Fibroblast of skin of left biceps (primary cell): ENCODE measurements at places on chromosomes 12 and 14.

- DNase-seq: no peak
Measured at GRCh38 chr12:116490471-116490870, 68.7 kb upstream of the MAP1LC3B2 start.

GRCh38 chr14:21262410-21262809 is 6.8 kb downstream of the HNRNPC start:
- DNase-seq: no peak

DNA sequence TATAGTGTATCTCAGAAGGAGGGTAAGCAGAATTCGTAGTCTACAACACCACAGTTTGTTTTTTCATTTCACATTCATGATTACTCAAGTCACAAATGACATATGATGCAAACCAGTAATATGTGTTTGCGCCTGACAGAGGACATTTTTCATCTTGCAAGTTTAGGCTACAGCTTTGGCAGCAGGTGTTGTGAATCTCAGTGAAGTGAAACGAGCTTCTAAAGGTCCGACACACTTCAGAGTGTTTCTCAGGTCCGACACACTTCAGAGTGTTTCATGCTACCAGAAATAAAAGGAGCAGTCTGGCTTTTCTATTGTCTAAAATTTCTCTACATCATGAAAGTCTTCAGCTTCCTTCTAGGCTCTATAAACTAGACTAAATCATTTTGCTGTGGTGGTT is 22.7 kb downstream of the CLEC14A start:
- DNase-seq: no peak

DNA sequence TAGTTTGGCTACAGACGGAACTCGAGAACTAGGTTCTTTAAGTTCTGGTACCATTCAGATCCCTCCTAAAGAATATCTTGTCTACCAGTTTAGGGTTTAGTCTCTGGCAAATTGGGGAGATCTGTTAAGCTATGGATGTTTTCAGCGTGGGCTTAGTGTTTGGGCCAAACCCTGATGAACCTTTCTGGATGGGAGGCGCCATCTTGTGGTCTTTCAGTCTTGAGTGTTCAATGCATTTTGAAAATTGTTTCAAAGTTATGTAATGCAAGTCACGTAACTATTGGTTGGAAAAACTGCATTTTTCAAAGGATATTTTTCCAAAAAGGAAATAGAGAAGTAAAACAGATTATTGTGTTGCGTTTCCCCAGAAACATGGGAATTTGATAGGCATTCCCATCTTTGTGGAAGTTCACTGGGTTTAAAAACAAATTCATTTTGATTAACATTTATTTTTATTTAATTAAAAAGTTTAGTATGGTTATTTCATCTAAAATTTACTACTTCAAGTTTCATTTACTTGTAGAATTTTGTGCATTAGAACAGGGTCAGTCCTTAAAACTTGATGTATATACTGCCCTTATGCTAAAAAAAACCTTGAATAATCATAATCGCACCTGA is 169.0 kb downstream of the PRIMA1 start:
- DNase-seq: peak; percentile 14

- peak; percentile 25 for DNase-seq
Measured at GRCh38 chr14:23478109-23478759, 8.7 kb downstream of the NGDN start.

DNA sequence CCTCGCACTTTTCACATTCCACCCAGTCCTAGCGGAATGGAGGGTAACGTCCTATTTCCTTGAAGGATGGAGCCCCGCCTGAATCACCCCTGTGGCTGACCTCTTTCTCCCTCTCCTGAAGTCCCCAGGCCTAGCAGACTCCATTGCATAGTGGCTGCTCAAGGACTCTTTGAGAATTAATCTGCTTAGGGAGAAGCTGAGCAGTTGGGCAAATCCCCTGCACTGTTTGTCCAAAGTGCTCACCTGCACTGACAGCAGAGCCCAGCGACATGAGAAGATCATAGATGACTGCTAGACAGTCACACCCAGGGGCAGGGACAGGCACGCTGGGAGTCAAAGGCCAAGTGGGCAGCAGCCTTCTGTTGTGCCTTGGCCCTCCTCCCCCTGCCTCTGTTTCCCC is 37.7 kb upstream of the DICER1 start:
- DNase-seq: no peak

GRCh38 chr12:18483698-18484325 is 222.5 kb downstream of the PIK3C2G start:
- no peak for DNase-seq

GRCh38 chr12:98645572-98646067 is 530 bp downstream of the APAF1 start:
- no peak for DNase-seq

GRCh38 chr12:53044052-53044581 is 5.7 kb upstream of the TNS2 start:
- DNase-seq: no peak

GRCh38 chr14:68279437-68279720 is 459.8 kb downstream of the RAD51B start:
- no peak for DNase-seq

DNA sequence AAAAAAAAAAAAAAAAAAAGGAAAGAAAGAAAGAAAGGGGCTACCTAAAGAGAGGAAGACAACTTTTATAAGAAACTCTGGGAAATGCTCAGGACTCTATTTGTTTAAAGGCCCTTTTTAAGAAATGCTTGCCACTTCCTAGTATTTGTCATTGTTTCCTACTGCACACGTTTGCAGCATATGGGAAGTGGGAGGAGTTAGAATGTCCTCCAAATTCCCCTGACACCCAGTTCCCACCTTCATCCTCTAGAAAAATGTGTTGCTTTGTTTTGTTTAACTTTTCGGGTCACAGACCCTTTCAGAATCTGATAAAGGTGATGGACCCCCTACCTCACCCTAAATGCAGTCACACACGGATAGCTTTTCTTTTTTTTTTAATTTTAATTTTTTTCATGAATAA is 40.8 kb downstream of the NINJ2 start:
- DNase-seq: no peak

GRCh38 chr14:22532345-22533056 is 56.5 kb downstream of the DAD1 start:
- DNase-seq: peak; percentile 37

GRCh38 chr12:131764738-131765137 is 53.8 kb downstream of the SFSWAP start:
- no peak for DNase-seq

DNA sequence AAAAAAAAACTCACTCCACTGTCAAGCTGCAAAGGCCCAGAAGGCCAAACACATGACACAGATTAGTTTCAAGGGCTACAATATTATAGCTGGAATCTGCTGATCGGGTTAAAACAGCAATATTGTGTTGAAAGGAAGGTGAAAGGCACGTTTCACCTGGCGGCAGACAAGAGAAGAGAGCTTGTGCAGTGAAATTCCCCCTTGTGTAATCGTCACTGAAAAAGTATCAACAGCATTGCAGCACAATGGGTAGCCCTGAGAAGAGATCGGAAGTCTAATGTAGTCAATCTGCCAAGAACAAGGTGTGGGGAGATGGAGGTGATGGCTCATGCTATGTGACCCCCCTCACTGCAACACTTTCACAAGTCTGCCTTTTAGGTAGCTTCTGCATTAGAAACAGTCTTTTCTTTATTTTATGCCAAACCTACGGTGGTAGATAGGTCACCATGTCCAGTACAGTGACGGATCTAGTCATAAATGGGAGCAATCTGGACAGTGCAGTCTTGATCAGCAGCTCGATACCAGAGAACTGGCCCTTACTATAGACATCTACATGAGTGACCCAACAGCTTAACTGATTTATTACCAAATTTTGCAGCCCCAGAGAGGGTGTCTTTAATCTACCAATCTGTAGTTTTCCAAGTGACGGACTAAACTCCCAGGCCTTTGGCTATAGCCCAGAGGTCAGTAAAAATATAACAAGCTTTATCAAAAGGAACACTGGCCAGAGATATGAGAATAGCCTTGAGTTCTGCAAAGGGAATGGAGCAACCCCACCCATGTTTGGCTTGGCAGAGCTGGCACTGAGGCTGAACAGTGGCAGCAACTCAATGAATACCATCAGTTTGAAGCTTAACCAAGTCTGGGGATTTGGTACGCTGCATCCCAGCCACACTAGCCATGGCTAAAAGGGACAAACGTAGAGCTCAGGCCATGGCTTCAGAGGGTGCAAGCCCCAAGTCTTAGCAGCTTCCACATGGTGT is 35.4 kb downstream of the SPTSSA start:
- DNase-seq: no peak

DNA sequence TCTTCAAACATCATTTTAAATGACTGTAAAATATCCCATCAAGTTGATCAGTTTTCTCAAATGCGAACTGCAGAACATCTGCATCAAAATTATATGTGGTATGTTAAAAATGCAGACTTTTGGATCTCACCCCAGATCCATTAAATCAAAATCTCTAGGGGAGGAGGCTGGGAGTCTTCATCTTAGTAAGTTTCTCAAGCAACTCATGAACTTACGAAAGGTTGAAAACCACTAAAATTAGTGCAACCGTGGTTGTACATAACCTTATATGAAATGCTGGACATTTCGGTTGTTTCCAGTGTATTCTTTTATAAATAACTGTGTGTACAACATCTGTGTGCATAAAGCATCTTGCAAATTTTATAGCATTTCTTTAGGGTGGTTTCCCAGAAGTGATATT is 39.2 kb downstream of the ZFP36L1 start:
- DNase-seq: peak; percentile 83

- DNase-seq: peak; percentile 84
Measured at GRCh38 chr14:54683882-54684794, 117.2 kb downstream of the SAMD4A start.

- no peak for DNase-seq
Measured at GRCh38 chr12:81798294-81798693, 39.1 kb upstream of the PPFIA2 start.

GRCh38 chr14:81289516-81289915 is 68.8 kb upstream of the GTF2A1 start:
- DNase-seq: no peak
